ENCODE measurements at places on chromosomes 5 and 9.

GRCh38 chr5:66812291-66812690, 216.1 kb downstream of the MAST4 start:
- DNase-seq, result no peak

DNA sequence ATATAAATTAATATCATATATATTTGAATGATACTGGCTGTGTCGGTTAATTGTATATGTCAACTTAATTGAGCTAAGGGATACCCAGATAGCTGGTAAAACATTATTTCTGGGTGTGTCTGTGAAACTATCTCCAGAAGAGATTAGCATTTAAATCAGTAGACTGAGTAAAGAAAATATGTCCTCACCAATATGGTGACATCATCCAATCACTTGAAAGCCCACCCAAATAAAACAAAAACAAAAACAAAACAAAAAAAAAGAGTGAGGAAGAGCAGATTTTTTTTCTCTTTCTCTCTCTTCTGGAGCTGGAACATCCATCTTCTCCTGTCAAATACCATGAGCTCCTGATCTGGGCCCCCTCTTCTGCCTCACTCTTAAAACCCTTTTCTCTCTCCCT, 15.7 kb upstream of the CCDC152 start:
- DNase-seq, result no peak

GRCh38 chr5:63398346-63398745, 563.9 kb downstream of the HTR1A start:
- no peak for DNase-seq

GRCh38 chr5:141866096-141866495, 12.1 kb downstream of the PCDH1 start:
- DNase-seq, result no peak

DNA sequence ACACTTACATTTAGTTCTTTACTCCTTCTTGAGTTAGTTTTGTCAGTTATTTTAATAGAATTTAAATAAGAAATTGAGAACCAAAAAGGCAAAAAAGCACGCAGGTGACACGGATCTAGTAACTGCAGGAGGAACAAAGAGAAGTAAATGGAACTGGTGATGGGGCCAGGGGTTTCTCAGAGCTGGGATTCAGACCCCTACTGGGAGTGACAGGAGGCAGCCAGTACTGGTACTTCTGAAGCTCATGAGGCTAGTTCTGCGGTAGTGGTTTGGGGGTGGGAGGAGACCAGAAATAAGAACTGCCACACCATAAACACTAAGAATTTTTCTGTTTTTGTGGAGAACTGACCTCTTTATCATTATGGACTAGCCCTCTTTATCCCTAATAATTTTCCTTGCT, 48.2 kb downstream of the OXCT1 start:
- no peak for DNase-seq

DNA sequence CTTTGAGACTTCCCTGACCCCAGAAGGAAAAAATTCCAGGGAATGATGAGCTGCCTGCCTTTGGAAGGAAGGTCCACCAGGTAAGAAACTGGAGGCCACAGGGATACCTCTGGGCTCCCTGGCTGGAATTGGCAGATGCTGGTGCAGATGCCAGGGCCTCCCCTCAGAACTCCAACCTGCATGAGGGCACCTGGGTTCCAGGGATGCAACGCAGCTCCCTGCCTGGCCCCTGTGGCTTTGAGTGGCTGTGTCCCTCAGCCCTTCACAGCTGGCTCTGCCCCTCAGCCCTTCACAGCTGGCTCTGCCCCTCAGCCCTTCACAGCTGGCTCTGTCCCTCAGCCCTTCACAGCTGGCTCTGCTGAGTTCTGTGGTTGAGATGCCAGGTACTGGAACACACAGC, 13.9 kb downstream of the KCNMB1 start:
- DNase-seq, result no peak

- no peak for DNase-seq
These were observed 125.5 kb upstream of the HAND1 start for GRCh38 chr5:154603485-154603884.

All from DMS79 (cell line).